CD8-positive, alpha-beta T cell (primary cell): ENCODE measurements at places on chromosomes 3 and 15. TPM values are rescaled to one million over a fixed set of nuclear protein-coding genes. Genes with fewer than 3 reads are reported as not detected.

RAD51 gene
- total RNA-seq: 1.3 TPM

ERICH6 gene
- 0.52 TPM for total RNA-seq

MST1R gene
- 0.22 TPM for total RNA-seq

GRCh38 chr3:106728315-106729098 is 648.7 kb upstream of the CCDC54 start:
- no peak for DNase-seq

DNA sequence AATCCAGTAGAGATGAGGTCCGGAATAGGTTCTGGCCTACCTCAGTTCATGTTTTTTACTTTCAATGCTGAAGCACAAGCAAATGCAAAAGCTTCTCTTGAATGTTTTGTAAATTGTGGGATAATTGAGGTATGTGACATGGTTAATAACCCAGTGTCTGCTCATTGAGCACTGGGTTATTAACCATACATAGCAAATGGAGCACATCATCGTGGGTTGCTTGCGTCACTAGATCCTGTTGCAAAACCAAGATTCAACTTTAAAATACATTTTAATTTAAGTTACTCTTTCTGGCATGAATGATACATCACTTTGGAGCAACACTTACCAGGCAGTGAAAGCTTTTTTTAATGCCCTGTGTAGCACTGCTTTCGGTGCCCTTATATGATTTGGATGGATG is 165.6 kb downstream of the IGF1R start:
- DNase-seq: no peak

GRCh38 chr3:40768536-40768935 is 243.8 kb downstream of the ZNF621 start:
- DNase-seq: no peak
